ENCODE measurements at places on chromosomes 7 and 10.

DNA sequence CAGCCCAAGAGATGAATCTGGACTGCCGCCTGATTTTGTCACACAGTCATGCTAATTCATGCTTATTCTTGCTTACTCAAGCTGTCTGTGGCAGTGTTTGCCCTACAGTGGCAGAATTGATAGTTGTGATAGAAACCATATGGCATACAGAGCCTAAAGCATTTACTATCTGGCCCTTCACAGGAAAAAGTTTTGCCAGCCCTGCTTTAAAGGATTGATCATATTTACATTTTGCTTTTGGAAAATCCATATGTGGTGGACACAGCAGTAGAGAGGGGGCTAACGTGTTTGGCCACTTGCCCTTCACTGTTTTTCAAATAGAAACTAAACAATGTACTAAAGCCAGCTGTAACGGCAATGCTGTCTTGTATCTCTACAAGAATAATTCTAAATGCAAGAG is 974.0 kb upstream of the GHITM start:
- no peak for DNase-seq

- no peak for DNase-seq
Measured at GRCh38 chr10:47419421-47419820, 35.3 kb upstream of the ZNF488 start.

DNA sequence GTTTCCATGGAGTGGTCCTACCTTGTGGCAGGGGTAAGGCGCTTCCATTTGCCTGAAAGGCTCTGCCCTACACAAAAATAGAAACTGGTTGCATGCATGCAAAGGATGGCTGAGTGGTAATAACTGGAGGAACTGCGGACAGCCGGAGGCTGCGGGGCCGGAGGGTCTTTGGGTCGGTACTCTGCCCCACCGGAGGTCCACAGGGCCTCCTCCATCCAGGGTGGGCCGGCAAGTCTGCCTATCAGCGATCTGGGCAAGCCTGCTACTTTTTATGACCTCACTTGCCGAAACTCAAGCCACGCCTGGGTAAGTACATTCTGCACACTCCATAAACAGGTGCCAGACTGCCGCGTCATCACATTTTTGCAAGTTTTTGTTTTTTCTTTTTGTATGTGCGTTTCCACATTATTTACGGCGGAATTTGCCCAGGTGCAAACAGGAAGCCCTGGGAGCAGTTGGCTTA is 30.0 kb downstream of the TACC2 start:
- no peak for DNase-seq

DNA sequence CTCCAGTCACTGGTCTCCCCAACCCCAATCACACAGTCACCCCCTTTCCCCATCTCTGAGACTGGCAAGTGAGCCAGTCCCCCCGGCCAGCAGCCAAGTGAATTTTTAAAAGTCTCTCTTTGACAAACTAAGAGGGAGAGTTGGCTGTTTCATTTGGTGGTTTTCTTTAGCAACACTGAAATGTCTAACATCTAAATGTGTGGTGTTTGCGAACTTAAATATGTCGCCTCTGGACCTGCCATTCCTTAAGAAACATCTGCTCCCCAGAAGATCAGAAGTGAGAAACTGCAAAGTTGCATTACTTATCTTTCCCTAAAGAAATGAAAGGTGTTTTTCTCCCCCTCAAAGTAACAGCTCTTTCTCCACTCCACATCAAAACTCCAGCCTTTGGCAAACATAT is 34.7 kb upstream of the PLXNA4 start:
- DNase-seq = no peak

GRCh38 chr10:5933909-5934546 is 43.3 kb downstream of the IL15RA start:
- DNase-seq = no peak

GRCh38 chr10:100504096-100504495 is 15.6 kb downstream of the SEC31B start:
- no peak for DNase-seq

DNA sequence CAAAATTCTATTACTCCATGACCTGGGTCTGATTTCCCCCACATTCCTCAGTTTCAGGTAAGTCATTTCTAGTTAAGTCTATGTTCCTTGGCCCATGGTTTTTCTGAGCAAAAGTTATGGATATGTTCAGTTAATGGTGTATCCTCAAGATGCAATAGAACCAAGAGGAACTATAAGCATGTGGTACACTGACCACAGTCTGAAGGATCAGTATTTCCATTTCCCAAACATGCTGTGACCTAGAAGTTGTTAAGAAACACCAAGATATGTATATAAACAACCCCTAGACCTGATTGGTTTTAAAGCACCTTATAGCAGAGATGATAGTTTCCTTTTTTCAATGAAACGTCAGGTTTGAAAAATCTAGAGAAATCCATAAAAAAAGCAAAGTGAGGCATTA is 94.2 kb upstream of the ABCB5 start:
- DNase-seq = peak; percentile 20

DNA sequence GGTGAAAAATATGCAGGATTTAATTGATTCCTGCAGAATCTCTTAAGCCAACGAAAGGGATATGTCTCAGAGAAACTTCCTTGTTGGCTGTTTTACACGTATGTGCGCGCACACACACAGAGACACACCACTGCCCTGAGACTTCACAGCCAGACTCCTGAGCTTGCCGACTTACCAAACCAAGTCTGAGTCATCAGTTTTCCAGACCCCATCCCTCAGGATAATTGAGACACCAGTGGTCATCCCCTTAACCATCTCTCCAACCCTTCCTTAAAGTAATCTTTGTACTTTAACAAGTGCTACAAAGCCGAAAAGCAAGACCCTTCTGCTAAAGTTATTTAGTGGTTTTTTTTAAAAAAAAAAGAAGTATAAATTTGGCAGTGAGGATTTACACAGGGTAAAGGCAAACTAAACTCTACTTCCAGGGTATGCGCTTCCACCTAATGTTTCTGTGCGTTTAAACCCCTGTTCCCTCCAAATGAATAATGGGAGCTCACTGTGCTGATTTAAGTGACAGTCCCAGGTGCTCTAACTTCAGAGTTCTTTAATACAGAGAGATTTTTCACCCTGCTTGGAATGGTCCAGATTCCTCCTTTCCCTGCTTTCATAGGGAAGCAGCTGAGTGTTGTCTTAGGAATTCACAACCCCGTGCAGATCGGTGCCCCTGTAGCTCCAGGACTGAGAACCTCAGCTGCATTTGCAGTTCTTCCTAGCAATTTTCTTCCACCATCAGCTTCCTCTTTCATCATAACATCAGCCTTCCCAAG is 198.5 kb downstream of the INHBA start:
- no peak for DNase-seq

- no peak for DNase-seq
Measured at GRCh38 chr7:22350466-22351328, 6.3 kb downstream of the RAPGEF5 start.

- no peak for DNase-seq
Measured at GRCh38 chr10:119643306-119644204, 7.6 kb upstream of the BAG3 start.

DNA sequence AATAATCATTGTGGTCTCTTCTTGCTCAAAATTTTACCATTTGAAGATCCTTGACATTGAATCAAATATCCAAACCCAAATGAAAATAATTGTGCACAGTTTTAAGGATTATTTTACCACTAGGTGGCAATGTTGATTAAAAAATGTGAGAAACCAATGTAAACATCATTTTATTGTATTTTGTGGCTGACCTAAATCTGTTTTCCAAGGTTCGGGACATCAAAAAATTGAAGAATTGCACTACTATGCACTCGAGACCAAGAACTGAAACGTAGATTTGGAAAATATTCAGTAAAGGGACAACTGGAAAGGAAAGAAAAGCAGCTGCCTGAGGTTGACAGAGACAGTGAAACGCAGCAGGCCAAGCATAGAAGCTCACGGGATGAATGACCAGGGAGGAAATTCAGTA is 259.3 kb downstream of the SNX13 start:
- peak; percentile 85 for DNase-seq

- no peak for DNase-seq
Measured at GRCh38 chr7:111730476-111731300, 168.4 kb upstream of the IMMP2L start.

- DNase-seq = no peak
Measured at GRCh38 chr10:101284744-101285463, 55.6 kb upstream of the LBX1 start.

GRCh38 chr10:33772370-33773252 is 438.1 kb upstream of the NRP1 start:
- peak; percentile 90 for DNase-seq

- no peak for DNase-seq
Measured at GRCh38 chr10:707861-708260, 18.4 kb upstream of the DIP2C start.

GRCh38 chr10:76786504-76787072 is 851.0 kb downstream of the KCNMA1 start:
- DNase-seq = no peak

GRCh38 chr10:96288151-96288621 is 16.0 kb upstream of the DNTT start:
- DNase-seq = no peak

- no peak for DNase-seq
Measured at GRCh38 chr10:126090443-126090842, 194.1 kb downstream of the FANK1 start.

- no peak for DNase-seq
Measured at GRCh38 chr7:30926313-30926712, 14.7 kb downstream of the AQP1 start.

DNA sequence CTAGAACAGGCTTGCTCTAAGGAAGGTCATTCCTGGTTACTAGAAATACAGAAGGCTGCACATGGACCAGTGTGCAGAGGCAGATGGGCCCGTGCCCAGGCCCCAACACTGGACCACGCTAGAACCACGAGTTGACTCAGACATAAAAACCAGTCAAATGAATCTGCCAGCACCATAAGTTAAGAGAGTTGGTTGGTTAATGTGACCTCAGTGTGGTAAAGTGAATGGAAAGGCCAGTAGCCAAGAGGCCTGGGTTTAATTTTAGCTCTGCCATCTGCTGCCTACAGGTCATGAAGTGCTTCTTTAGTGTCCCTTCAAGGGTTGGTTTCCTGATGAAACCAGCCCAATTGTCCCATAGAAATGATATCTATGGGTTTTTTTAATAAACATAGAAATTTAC is 329.6 kb upstream of the NRP1 start:
- no peak for DNase-seq

- peak; percentile 45 for DNase-seq
Measured at GRCh38 chr10:90998733-90999511, 78.0 kb upstream of the ANKRD1 start.

- no peak for DNase-seq
Measured at GRCh38 chr7:158302274-158303070, 285.2 kb downstream of the PTPRN2 start.

DNA sequence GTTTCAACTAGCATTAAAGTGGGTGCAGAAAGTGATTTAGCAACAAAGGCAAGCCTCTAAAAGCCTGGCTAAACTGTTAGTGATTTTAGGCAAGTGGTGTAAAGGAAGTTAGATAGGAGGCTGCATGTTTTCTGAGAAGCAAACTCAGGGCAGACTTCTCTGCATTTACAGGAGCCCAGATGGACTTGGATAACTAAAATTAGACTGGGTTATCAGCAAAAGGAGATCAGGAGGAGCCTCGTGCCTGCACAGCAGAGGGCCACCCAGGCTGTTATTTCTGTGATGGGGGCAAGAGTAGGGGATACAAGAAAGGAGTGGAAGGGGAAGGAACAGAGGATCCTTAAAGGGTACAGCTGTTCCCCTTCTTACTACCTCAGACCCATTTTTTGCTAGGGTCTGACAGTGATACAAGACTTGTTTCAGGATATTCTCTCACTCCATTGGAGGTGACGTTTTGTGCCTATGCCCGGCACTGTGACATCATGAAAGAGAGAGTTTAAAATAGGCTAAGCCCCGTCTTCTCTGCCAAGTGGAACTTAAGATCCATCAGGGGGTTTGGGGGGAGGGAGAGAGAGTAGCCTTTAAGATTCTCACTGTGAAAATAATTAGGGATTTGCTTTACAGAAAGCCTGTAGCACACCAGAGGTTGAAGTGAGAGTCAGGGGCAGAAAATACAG is 49.6 kb upstream of the PDCD4 start:
- DNase-seq = no peak

- DNase-seq = peak; percentile 80
Measured at GRCh38 chr7:100088621-100089457, at the start of gene COPS6. COPS6 (plus strand) TSS chr7:100088969; CDS start chr7:100088991, 22 bp downstream.

DNA sequence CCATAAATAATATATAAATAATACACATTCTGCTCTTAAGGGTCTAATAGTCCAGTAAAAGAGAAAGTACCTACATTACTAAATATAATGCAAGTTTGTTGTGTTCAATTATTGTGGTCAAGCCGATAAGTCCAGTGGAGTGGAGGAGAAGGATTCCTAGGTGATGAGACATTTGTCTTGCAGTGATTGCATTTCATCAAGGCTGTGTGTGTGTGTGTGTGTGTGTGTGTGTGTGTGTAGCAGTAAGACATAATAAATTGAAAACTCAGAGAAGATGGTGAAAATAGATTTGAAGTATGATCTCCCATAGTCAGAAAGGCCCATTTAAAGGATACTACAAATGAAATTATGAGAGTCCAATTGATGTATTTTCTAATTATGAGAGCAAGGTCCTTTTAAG is 192.5 kb upstream of the SEMA3C start:
- no peak for DNase-seq

DNA sequence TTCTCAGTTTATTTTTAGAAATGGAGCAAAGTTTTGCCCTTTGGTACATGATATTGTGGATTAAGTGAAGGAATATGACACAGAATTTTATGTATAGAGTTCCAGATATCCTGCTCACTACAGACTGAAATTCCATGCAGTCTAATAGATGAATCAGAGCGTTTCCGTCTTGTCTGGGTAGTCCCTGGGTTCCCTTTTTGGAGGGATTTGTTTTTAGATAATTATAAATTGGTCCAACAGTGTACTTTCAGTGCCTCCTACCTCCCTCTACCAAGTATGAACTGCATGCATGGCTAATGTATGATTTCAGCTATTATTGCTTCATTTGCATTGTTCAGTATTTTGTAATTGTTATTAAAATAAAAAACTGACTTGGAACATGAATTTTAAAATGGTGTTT is 74.4 kb downstream of the SEPTIN7 start:
- no peak for DNase-seq

DNA sequence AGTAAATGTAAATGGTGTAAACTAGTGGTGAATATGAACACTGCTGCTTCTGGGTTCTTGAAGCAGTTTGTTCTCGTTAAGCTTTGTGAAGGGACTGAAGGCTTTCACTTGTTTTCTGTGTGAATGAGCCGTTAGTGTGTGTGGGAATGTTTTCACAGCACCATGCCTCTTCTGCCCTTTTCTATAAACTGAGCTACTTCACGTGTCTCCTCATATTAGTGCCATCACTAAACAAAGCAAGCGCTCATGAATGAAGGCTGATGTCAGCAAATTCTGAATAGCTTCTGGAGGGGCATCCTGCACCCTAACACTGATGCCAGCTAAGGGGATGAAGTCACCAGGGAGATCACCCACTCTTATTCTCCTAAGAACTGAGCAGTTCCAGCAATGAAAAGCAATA is 205.6 kb upstream of the ETV1 start:
- DNase-seq = no peak

- DNase-seq = no peak
Measured at GRCh38 chr10:122102869-122103525, 114.0 kb downstream of the TACC2 start.

DNA sequence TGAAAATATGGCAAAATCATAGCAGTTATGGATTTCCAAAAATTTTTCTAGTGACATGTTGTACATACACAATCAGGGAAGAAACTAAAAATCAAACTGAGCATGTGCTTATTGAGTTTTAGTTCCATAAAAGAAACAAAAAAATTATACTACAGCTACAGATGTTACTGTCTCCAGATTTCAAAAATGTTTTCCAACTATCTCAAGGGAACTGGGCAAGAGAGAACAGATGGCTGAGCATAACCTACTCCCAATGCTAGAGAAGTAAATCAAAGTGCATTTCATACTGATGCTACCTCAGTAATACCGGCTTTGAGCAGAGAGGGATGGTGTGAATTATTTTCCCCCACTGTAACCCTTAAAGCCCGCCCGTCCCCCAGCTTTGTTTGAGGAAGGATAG is 40.7 kb upstream of the KMT2C start:
- no peak for DNase-seq

All from suppressor macrophage treated with lipopolysaccharide for 1 hour (primary cell).